Tibial nerve (tissue), 4 donors: ENCODE measurements at places on chromosomes 12 and 14. TPM values are rescaled to one million over a fixed set of nuclear protein-coding genes. Genes with fewer than 3 reads are reported as not detected.

Gene PRIM1
- total RNA-seq, result 5.2 TPM

Gene DMAC2L
- total RNA-seq, result 23.1 TPM

DNA sequence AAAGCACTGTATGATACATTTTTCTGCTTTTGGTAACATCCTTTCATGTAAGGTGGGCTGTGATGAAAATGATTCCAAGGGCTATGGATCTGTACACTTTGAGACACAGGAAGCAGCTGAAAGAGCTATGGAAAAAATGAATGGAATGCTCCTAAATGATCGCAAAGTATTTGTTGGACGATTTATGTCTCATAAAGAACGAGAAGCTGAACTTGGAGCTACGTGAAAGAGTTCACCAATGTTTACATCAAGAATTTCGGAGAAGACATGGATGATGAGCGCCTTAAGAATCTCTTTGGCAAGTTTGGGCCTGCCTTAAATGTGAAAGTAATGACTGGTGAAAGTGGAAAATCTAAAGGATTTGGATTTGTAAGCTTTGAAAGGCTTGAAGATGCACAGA lies 22.1 kb upstream of the SRGAP1 start:
- no peak for DNase-seq

Gene CELA1
- not detected for total RNA-seq

- DNase-seq, result no peak
Measured at GRCh38 chr14:78157494-78158437, 12.4 kb upstream of the NRXN3 start.

Gene TEX52
- not detected for total RNA-seq

- DNase-seq, result no peak
Measured at GRCh38 chr14:99605299-99605961, 1.4 kb upstream of the CCDC85C start.

GRCh38 chr14:85475113-85475512 lies 54.8 kb upstream of the FLRT2 start:
- no peak for DNase-seq

Gene SNRPF
- 12.9 TPM for total RNA-seq

GRCh38 chr12:95608252-95609033 lies 57.2 kb upstream of the USP44 start:
- DNase-seq, result peak; percentile 68

DNA sequence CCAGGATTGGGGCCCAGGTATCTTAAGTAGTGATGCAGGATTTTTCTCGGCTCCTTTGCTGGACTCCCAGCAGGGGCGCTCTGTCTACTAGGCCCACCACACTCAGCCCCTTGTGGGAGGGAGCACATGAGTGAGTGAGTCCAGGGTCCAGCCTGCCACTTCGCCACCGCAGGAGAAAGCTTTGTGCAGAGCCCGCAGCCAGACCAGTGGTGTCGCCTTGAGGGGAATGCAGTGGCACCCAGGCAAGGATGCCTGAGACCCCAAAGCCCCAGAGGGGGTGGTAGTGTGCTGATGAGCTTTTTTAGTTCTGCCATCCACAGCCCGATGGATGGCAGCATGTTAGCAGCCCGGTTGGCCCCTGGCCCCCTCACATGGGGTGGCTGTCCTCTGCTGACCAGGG lies 5.4 kb upstream of the MRPS35 start:
- DNase-seq, result no peak

DNA sequence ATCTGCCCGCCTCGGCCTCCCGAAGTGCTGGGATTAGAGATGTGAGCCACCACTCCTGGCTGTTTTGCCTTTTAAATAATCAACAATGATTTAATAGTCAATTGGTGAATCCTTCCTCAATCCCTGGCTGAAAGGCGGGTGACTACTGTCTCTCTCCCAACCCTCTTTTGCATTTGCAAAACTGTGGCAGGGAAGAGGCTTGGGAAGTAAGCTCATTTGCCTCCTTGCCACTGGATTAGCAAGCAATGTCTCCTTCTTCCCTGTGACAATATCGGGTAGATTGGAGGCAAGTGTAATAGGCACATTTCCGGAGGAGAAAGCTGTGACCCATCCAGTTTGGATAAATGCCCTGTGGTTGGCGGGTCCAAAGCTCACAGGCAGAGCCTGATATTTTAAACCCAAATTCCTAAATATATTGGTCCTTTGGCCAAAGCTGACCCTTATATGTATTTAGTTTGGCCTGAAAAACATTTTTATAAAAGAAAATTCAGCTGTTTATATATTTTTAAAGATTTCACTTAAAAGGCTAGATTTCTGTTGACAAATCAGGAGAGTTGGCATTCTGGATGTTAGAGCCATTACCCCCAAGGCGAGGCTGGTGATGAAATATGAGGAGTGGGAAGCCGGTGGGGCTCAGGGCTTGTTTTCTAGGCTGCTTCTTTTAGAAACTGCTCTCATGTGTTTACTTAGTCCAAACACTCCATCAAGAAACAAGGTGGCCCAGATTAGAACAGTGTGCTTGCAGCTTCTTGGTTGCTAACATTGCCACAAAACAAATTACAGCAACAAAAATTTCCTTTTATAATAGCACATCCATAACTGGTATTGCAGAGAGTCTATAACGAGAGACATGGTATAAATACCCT lies 646.9 kb upstream of the TMEM132C start:
- no peak for DNase-seq

DNA sequence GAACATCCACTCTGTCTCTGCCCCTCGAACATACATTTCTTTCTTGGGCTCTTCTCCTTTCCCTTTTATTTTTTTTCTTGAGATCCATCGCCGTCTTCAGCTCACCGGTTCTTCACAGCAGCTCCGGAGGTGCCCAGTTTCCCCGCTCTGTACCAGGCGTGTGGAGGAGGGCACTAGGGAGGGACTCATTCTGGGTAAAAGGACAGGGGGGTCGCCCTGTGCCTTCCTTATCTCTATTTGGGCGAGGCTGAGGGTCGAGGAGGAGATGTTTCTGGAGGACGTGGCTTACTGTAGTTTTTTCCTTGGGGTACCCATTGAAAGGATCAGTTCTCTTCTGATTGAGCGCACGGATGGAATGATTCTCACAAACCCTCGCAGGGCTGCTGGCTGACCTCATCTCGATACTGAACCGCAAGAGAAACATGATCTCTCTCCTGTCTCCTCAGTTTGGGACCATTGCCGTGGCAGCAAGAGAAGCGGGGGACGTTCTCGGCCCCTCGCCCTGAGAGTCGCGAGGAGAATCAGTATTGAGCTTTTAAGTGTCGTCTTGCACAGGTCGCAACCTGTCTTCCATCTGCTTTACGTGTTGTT lies 386 bp downstream of the LIN52 start:
- DNase-seq, result no peak
